Activated effector memory CD4-positive, alpha-beta T cell treated with anti-CD3 and anti-CD28 coated beads, Interleukin-2, amount 50 U/mL, for 16 hours (primary cell): ENCODE measurements at places on chromosomes 6 and 20.

GRCh38 chr20:1060985-1061384 lies 57.4 kb upstream of the PSMF1 start:
- no peak for DNase-seq

- no peak for DNase-seq
Observed at GRCh38 chr20:52889225-52889624, 82.9 kb upstream of the TSHZ2 start.

DNA sequence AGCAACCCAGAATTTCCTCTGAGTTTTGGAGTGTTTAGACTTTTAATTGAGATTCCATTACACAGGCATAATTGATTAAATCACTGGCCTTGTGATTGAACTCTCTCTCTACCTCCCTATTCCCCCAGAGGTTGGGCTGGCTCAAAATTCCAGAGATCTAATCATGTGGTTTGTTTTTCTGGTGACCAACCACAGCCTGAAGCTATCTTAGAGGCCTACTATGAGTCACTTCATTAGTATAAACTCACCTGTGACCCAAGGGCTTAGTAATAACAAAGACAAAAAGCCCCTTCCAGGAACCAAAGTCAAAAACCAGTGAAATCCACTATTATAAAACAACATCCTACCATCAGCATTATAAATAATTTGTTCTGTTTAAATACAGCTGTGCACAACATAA lies 992.5 kb upstream of the CITED2 start:
- DNase-seq = no peak

DNA sequence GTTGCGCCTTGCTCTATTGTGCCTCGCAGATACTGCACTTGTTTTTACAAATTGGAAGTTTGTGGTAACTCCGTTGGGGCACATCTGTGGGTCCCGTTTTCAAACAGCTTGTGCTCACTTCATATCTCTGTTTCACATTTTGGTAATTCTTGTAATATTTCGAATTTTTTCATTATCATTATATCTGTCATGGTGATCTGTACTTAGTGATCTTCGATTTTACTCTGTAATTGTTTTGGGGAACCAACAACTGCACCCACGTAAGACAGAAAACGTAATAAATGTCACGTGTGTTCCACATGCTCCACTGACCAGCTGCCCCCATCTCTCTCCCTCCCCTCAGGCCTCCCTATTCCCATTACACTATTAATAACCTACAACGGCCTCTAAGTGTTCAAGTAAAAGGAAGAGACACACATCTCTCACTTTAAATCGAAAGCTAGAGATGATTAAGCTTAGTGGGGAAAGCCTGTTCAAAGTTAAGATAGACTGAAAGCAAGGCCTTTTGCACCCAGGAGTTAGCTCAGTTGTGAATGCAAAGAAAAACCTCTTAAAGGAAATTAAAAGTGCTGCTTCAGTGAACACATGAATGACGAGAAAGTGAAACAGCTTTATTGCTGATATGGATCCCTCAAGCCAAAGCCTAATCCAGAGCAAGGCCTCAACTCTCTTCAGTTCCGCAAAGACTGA lies 26.9 kb downstream of the TTLL2 start:
- no peak for DNase-seq

DNA sequence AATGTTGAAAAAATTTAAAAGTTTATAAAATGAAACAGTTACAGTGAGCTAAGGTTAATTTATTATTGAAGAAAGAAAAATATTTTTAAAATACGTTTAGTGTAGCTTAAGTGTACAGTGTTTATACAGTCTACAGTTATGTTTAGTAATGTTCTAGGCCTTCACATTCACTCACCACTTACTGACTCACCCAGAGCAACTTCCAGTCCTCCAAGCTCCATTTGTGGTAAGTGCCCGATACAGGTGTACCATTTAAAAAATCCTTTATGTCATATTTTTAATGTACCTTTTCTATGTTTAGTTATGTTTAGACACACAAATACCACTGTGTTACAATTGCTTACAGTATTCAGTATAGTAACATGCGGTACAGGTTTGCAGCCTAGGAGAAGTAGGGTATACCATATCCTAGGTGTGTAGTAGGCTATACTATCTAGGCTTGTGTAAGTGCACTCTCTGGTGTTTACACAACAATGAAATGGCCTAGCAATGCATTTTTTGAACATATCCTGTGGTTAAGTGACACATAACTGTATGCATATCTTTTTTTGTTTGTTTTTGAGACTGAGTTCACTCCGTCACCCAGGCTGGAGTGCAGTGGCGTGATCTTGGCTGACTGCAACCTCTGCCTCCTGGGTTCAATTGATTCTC lies 26.3 kb downstream of the FLRT3 start:
- DNase-seq = no peak

DNA sequence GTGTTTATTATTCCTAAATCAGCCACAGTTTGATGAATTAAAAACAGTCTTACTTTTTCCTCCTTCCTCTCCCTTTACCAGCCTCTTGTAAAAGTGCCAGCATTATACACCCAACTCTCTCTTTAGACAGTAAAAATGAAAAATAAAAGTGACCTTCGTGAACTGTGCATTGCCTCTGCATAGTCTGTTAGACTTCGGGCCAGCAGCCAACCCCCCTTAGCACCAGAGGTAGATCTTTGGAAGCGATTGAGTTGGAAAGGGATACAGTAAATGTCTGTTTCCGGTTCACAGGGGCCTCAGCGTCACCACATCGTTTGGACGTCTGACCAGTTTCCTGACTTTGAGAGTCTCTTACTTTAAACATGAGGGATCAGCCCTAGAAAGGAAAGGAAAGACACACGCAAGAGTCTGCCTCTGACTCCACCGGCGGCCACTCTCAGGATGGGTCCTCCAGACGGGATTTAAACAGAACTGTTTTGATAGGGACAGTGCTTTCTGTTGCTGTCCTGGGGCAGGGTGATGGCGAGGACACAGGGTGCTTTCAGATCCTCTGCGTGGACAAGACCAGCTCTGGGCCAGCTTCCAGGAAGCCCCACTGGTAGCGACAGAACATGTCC lies 206.6 kb upstream of the PREP start:
- no peak for DNase-seq

- no peak for DNase-seq
Observed at GRCh38 chr20:63409066-63409833, 48.1 kb upstream of the CHRNA4 start.

GRCh38 chr6:1130709-1131108 lies 181.2 kb upstream of the FOXQ1 start:
- DNase-seq = no peak

DNA sequence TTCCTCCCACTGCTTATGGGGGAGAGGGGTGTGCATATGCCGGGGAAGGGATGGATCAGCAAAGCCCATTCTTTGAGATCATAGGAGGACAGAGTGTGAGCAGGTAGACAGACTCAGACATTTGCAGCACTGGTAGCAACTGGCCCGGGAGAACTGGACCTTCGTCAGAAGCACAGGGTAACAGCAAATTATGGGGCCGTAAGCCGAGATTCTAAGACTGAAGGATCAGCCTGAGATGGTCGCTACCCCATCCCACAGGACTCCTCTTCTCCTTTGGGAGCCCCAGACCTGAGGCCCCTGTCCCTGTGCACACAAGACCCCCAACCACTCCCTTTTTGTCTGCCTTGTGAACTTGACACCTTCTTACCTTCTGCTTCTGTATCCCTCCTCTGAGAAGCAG lies 106.5 kb downstream of the TOX2 start:
- peak; percentile 51 for DNase-seq

GRCh38 chr20:61799928-61800327 lies 265.8 kb downstream of the TAF4 start:
- DNase-seq = no peak

DNA sequence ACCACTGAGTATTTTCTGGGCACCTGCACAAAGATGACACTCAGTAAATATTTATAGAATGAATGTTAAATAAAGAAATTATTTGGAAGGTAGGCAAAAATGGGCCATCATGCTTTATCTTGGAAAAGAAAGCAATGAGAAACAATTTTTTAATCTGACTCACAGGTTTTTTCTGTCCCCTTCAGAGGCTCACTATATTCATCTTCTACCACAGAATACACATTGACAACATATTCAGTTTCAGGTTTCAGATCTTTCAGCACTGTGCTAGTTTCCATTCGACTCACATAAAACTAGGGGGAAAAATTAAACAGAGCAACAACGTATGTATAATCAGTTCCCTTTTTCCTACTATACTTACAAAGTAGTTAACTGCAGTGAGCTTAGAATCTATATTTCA lies 58.3 kb downstream of the COL12A1 start:
- DNase-seq = no peak

DNA sequence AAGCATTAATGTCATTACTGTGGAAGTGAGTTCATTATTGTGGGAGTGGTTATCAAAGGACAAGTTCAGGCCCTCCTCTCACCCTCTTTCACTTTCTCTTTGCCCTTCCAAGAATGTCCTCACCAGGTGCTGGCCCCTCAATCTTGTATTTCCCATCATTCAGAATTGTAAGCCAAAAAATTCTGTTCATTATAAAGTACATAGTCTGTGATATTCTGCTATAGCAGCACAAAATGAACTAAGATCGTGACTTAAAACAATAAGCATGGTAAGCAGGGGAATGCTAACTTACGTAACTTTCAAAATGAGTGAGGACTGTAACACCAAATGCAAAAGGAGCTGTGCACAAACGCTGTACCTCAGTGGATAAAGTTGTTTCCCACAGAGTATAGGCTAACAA lies 515.7 kb upstream of the BTBD3 start:
- DNase-seq = no peak

GRCh38 chr6:133551436-133551835 lies 310.3 kb downstream of the EYA4 start:
- DNase-seq = no peak

- no peak for DNase-seq
Observed at GRCh38 chr6:86913795-86914194, 23.5 kb upstream of the HTR1E start.

DNA sequence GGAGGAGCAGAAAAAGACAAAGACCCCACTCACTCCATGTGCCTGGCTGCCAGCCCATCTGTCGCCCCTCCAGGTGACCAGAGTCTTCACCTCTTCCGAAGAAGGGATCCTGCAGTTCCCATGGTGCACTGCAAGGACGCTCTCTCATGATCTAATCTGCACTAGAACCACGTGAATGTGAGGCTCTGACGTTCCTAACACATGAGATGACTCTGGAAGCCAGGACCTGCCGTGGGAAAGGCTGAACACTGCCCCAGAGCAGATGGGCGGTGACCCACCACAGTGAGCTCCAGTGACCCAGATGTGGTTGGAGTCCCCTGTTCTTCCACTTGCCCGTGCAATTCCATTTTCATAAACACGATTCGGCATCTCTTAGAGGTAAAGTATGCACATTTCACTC lies 39.6 kb upstream of the PDE10A start:
- no peak for DNase-seq

- peak; percentile 92 for DNase-seq
Observed at GRCh38 chr6:149963462-149964307, at the start of gene ULBP1. Gene ULBP1, plus strand, starts transcription at chr6:149963943. Its CDS starts 107 bp downstream, at chr6:149964050.

DNA sequence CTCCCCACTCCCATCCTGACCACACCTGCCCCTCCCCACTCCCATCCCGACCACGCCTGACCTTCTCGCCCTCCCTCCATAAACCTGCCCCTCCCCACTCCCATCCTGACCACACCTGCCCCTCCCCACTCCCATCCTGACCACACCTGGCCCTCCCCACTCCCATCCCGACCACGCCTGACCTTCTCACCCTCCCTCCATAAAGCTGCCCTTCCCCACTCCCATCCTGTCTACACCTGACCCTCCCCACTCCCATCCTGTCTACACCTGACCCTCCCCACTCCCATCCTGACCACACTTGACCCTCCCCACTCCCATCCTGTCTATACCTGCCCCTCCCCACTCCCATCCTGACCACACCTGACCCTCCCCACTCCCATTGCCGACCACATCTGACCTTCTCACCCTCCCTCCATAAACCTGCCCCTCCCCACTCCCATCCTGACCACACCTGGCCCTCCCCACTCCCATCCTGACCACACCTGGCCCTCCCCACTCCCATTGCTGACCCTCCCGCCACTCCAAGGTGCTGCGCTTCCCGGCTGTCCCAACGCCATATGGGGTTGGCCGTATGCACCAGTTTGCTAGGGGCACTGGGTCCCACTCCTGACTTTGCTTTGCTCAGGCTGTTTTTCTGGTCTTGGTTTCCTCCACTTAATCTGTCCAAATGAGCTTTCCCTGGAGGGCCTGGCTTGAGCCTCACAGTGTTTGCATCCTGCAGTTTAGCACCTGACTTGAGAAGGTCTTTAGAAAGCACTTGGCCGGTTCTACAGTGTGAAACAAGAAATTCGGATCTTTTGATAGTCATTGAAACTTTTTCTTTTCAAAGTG lies 2.9 kb downstream of the KIF25 start:
- DNase-seq = no peak

- DNase-seq = no peak
Observed at GRCh38 chr6:106886081-106886843, 88.3 kb downstream of the CD24 start.

GRCh38 chr6:124772733-124773319 lies 189.4 kb upstream of the RNF217 start:
- no peak for DNase-seq

GRCh38 chr20:63497946-63498935 lies 642 bp downstream of the EEF1A2 start:
- no peak for DNase-seq

DNA sequence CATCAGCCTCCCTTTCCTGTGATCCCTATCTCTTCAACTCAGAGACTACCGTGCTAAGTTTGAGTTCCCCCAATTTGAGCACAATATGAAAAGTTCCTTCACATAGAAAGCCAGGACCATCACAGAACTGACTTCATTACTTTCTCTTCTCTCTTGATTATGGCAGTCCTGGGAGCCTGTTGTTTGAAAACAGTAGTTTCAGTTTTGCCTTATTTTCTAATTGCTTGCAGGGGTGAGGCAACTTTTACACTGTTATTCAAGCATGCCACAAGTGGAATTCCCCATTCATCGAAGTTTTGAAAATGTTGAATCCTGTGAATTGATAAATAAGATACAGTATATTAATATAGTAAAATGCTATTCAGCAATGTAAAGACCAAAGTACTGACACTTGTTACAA lies 569.7 kb upstream of the MARCKS start:
- no peak for DNase-seq

GRCh38 chr6:34063651-34064050 lies 82.2 kb downstream of the GRM4 start:
- no peak for DNase-seq
